Effector memory CD4-positive, alpha-beta T cell (primary cell): ENCODE measurements at places on chromosomes 2 and 18.

GRCh38 chr2:233017947-233018346 is 4.9 kb upstream of the NGEF start:
- no peak for DNase-seq

DNA sequence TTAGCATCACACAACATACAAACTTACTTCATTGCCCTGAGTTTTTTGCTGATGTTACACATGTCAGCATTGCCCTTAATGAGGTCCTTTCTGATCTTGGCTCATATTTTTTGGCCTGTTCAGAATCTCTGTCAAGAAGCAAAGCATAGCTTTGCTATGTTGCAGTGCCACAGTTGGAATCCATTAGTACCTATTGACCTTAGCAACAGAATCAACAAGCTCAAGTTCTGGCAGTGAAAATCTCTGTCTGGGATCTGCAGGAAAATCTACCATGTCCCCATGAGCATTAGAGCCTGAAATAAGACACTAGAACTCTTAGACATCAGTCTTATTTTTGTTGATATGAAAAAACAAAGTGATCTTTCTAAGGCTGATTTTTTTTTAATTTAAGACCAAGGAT is 105.6 kb upstream of the FHL2 start:
- no peak for DNase-seq

DNA sequence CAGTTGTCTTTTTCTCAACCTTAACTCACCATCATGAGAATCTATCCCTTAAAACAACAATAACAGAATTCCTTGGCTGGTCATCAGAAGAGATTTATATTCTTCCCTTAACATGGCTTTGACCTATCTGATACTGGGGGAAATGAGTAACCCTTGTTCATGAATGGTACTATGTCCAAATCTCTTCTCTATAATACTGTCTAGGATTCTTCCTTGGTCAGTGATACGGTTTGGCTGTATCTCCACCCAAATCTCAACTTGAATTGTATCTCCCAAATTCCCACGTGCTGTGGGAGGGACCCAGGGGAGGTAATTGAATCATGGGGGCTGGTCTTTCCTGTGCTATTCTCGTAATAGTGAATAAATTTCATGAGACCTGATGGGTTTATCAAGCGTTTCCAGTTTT is 282.0 kb upstream of the SIX2 start:
- no peak for DNase-seq

GRCh38 chr18:3037423-3037915 is 24.5 kb upstream of the LPIN2 start:
- no peak for DNase-seq

- no peak for DNase-seq
Observed at GRCh38 chr2:72154386-72154975, 6.8 kb upstream of the CYP26B1 start.

GRCh38 chr18:48152549-48152948 is 222.1 kb upstream of the SMAD2 start:
- DNase-seq: no peak

- DNase-seq: no peak
Observed at GRCh38 chr2:109335631-109336176, 206.7 kb downstream of the SH3RF3 start.

DNA sequence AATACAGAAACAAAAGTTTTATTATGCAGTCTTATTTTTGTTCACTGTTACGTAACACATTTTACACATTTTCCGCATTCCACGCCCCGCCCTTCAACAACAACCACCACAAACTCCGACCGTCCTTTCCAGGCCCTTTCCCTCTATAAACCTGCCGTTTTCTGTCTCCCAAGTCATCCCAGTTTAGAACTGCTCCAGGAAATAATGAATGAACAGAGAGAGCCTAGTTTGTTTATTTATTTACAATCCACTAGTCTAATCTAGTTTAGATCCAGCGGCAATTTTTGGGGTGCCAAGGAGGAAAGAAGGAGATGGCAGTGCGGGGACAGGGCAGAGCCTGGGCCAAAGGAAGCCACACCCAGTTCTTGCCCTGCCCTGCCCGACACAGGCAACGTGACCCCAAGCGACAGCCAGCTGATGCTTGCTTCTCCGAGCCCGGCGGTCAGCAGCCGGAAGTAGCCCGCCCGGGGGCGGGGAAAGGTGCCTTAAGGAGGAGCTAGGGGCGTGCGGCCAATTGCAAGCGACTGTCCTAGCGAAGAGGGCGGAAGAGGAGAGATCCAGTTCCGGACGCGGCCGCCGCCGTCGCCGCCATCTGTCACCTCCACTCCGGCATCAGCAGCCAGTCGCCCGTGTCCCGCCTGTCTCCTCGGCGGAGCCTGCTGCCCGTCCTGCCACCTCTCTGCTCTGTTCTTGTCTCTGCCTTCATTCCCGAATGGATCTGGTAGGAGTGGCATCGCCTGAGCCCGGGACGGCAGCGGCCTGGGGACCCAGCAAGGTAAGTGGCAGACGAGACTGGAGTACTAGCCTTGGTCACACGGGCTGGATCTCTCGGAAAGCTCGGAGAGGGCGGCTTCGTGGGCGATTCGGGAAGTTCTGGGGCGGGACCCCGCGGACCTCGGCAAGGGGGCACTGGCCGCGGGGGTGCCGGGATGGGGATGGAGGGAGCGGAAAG is at the start of gene RIOK3:
Gene RIOK3 (plus strand): TSS at position 560 of the 952 bp plus-strand sequence. CDS start 153 bp downstream, at position 713.
- DNase-seq: peak; percentile 83

DNA sequence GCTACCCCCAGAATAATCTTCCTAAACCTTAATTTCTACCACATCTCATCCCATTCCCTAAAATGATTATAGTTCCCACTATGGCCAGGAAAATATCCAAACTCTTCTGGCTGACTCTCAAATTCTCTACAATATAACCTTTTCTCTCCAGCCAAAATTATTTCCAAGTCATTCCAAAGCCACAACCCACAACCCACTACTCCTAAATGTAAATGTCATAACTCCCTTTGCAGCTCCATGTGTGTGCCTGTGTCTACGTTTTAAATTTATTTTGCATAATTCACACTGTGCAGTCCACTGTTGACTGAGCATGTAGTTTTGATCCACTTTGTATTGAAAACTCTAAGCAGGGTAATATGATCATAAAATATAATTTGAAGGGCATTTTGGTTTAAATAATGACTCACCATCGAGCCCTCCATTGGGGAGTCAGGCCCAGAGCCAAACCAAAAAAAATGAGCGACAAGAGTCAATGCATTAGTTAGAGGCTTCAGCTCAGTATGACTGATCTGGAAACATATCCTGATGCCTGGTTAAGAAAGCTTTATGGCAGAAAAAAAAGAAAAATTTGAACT is 171.0 kb downstream of the AFF3 start:
- no peak for DNase-seq

DNA sequence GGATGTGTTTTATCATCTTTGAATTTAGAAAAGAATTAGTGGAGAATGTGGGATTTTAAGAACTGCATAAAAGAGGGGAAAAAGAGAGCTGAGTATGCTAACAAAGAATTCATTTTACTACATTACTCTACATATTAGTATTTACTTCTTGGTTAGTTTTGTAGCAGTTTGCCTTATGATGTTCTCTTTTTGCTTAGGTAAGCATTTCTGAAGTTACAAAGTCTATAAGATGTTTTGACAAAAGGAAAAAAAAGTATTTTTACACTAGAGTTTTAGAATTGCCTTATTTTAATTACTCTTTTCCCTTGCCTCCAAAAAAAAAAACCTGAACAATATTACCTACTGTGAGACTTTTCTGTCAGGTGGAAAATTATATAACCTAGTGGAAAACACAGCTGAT is 739.5 kb upstream of the SLC39A10 start:
- DNase-seq: no peak

DNA sequence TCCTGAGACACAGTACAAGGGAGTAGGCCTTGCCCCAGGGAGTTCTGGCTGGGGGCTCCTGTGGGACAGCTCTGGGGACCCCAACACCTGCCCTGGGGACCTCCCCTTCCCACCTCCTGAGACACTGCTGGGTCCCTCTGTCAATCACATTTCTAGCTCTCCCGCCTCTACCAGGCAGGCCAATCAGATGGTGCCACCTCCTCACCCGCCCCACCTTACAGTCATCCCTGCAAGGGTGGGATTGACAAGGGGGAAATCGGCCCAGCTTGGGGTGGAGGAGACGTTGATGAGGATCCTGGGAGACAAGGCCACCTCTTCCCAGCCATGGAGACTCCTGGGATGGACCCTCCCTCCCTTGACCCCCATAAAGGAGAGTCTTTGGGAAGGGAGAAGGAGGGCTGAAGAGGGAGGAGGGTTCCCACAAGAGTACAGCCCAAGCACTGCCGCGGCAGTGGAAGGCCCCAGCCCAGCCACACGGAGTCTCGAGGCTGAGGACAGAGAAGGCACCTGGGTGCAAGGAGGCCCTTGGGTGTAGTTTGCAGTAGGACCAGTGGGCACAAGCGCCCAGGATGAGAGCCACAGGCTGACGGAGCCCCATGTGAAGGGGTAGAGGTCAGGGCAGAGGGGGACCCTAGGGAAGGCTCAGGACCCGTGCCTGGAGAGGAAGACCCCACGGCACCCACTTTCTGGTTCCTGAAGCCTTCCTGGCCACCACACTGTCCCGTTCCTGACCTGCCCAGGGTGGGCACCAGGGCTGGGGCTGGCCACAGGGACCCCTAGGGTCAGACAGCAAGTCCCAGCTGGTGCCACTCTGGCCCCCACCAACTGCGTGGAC is 109.9 kb upstream of the OTOS start:
- DNase-seq: no peak

GRCh38 chr2:120441744-120442471 is 96.0 kb downstream of the INHBB start:
- no peak for DNase-seq

- DNase-seq: no peak
Observed at GRCh38 chr2:149049142-149049541, 10.6 kb downstream of the LYPD6B start.

- no peak for DNase-seq
Observed at GRCh38 chr18:24063121-24063731, 48.7 kb downstream of the TTC39C start.

DNA sequence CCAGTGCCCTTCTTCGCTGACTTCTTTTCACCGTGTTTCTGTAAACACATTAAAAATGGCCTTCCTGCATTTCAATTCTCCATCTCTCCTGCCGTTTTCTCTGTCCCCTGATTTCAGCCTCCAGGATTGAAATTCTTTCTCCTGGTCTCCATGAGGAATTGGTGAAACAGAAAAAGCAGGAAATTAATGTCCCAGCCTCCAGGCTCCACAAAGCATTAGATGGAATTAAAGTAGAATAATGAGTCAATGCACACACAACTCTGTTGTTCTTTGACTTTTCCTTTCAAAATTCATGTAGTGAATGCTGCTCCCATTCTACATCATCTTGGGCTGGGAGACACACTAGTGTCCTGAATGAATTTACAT is 209.5 kb downstream of the KLHL29 start:
- no peak for DNase-seq

DNA sequence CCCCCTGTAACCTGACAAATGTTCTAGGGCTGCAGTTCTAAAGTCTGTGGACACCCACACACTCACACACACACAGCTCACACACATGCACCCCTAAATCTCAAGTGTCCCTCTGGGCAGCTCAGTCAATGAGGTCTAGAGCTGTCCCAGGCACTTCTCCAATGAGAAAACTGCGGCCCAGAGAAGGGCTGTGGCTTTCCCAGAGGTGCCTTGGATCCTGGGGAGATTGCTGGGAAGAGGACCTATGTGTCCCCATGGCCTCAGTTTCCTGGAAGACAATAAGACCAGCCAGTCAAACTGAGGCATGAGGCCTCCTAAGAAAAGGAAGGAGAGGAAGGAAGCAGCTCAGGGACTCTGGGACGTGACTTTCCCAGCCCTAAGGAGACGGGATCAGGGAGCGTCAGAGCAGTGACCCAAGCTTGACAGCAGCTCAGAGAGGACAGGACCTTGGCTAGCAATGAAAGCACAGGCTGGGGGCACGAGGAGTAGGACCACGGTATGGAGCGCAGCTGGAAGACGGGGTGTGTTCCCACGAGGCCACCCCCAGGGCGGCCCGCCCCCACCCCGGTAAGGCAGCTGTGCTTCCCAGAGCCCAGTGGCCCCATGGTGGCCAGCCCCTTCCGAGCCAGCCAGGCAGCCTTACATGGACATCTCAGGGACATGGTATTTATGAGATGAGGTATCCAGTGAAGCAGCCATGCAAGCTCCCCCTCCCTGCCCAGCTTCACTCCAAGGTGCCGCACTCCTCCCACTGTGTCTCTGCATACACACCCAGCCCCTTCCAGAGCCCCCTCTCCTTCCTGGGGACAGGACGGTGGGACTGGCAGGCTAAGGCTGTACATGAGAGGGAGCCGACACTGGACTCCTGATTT is 46.0 kb downstream of the TNS1 start:
- no peak for DNase-seq

- no peak for DNase-seq
Observed at GRCh38 chr2:214503568-214503967, 92.7 kb downstream of the VWC2L start.

DNA sequence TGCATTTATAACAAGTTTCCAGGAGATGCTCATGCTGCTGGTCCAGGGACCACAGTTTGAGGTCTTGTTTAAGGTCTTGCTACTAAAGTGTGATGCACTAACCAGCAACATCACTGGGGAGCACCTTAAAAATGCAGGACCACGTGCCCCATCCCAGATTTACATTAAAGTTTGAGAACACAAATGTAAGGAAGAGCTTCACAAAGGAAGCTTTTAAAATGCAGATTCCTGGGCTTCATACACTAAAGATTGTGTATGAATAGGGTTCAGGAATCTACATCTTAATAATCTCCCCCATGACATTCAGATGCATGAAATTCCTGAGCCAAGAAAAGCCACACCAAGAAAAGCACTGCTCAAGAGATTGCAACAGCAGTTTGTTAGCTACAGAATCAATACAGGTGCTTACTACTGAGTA is 235.3 kb upstream of the TANK start:
- no peak for DNase-seq

DNA sequence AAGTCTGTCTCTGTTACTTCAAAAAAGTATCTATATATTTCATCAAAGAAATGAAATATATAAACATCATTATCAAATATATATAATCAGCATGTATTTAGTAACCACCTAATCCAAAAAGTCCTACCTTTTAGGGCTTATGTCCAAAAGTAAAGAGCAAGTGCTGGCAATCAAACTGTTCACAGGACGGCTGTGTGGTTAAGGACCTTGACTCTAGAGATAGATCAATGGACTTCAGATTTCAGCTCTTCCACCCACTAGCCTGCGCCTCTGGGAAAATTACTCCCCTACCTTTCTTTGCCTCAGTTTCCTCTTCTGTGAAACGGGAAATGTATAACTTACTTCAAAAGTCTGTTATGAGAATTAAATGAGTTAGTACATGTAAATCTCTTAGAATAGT is 29.4 kb downstream of the SATB2 start:
- no peak for DNase-seq
